Amniotic stem cell (primary cell): ENCODE measurements at places on chromosomes 1 and 21.

GRCh38 chr1:94819238-94819944 lies 766 bp upstream of the SLC44A3 start:
- DNase-seq: no peak

- DNase-seq: no peak
Measured at GRCh38 chr1:202291001-202291400, 50.7 kb downstream of the UBE2T start.

DNA sequence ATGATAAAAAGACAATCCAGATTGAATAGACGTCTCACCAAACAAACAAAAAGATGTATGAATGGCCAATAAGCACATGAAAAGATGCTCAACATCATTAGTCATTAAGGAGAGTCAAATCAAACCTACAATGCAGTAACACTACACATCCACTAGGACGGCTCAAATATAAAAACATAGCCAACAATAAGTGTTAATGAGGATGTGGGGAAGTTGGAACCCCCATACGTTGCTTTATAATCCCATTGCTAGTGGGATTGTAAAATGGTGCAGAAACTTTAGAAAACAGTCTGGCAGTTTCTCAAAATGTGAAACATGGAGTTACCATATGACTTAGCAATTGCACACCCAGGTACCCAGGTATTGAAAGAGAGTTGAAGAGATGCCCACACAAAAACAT lies 14.7 kb upstream of the IL24 start:
- no peak for DNase-seq

DNA sequence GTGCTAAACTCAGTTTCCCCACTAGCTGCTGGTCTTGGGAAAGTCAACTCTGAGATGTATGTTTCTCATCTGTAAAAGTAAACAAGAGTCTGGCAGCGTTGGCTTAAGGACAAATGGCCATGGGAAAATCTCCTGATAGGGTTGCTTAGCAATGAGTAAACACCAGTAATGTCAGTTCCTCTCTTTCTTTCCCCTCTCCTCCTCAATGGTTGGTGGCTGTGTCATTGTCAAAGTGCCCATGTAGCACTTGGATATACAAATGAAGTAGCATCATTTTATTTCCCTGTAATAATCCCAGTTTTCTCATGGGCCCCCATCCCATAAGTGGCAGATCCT lies 2.2 kb upstream of the FYB2 start:
- no peak for DNase-seq

GRCh38 chr1:41313661-41314131 lies 47.5 kb upstream of the FOXO6 start:
- no peak for DNase-seq

- DNase-seq: no peak
Measured at GRCh38 chr1:107434361-107434693, 293.5 kb downstream of the NTNG1 start.

DNA sequence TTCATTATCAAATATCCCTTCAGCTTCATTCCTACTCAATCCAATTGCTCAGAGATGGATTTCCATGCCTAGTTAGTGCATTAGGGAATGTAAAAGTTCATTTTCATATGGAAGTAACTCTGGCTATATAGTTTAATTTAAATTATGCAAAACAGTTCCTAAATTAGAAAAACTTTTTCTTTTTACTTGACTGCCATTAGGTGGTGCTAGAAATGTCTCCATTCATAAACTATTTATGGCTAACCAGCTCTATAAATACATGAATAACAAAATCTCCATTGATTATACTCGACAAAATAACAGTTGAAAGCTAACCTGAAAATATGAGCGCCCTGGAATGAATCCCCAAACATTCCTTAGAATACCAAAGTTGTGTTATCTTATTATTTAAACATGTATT lies 311.4 kb downstream of the USH2A start:
- no peak for DNase-seq

- no peak for DNase-seq
Measured at GRCh38 chr1:246482805-246483568, 24.1 kb downstream of the SMYD3 start.
